ENCODE measurements at places on chromosomes 16 and 17.

- DNase-seq, result peak; percentile 36
Measured at GRCh38 chr17:30278032-30278431, 13.7 kb downstream of the BLMH start.

DNA sequence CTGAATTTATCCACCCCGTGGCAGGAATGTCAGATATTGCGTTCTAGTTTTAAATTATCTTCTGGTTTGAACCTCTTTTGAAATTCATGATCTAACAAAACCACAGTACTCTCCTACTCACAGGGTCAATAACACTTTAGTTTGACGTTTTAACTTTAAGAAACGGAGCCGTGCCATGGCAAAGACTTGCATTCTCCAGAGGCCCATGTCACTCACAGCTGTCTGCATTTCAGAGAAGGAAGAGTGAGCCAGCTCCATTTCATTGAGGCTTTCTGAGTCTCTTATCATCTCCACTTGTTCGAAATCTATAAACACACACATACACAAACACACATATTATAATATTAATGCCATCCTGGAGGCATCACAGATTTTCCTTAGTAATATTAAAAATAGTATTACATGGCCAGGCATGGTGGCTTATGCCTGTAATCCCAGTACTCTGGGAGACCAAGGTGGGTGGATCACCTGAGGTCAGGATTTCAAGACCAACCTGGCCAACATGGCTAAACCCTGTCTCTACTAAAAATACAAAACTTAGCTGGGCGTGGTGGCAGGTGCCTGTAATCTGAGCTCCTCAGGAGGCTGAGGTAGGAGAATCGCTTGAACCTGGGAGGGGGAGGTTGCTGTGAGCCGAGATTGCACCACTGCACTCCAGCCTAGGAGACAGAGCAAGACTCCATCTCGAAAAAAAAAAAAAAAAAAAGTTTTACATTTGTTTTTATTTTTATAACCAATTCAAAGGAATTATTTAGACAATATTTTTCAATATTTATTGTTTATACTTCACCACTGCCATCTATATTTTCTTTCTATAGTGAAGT, 35.6 kb downstream of the ABCA6 start:
- DNase-seq, result no peak

DNA sequence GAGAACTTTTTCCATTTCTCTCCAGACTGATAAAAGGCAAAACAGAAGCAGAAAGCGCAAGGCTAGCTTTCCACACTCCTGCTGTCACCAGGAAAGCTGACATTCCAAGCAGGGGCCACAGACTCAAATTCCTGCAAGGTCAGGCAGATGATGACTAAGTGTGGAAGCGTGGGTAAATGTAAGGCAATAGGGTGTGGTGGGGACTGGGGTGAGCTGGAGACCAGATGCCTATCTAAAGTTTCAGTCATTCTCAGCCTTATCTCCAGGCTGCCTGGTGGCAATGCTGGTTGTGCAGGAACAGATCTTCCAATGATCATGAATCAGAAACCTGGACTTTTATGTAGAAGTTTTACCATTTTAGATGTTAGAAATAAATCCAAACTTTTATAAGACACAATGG, 224.1 kb downstream of the GSG1L start:
- no peak for DNase-seq

DNA sequence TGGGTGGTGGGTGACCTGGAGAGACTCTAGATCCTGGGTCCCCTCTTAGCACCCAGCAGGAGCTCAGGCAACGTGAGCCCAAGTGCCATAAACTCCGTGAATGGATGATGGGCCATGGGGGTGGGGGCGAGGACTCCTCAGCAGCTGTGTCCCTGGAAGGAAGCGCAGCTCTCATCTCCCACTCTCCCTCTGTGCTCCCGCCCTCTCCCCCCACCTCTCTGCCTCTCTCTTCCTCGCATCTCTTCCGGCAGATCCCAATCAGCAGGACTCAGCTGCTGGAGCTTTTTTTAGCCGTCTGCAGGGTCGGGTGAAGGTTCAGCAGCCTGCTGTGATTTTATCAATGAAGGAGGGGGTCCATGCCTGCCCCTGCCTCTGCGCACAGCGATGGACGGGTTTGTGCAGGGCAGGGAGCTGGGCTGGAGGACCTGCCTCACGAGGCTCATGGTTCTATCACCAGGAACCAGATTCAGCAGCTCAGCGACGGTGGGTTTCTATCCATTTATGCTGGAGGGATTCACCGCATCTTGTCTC, 8.3 kb downstream of the CCR7 start:
- no peak for DNase-seq

DNA sequence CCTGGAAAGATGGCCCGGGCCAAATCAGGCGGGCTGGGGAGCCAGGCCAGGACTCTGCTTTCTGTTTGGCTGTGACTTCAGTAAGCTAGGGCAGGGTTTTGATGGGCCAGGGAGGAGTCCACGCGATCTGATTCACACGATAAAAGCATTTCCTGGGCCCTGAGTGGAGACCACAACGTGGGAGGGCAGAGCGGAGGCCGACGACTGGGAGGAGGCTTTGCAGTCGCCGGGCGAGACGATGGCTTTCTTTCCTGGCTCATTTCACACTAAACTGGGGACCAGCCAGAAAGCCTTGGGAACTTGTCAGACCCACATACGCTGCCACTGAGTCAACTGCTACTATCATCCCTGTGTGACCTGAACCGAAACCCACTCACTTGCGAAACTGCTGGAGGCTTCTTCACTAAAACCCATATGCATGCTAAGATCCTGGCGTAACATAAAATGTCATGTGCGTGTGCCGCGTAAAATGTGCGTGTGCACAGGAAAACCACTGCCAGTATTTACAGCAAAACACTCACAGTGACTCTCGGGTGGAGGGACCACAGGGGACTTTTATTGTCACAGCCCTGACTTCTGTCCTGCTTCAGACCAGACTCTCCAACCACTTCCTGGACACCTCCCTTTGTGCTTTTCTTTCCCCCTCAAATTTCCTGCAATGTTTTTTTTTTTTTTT, 14.2 kb upstream of the RHBDF2 start:
- no peak for DNase-seq
